ENCODE measurements at places on chromosomes 11 and 22. TPM values are rescaled to one million over a fixed set of nuclear protein-coding genes. Genes with fewer than 3 reads are reported as not detected.

The PLAAT4 gene
- 6.3 TPM for total RNA-seq

The OR52A1 gene
- total RNA-seq: not detected

The KRTAP5-10 gene
- total RNA-seq: not detected

The TRIOBP gene
- total RNA-seq: 26.6 TPM

The SYCE3 gene
- not detected for total RNA-seq

The PLAAT2 gene
- not detected for total RNA-seq

The PCNX3 gene
- total RNA-seq: 4.7 TPM

The DNAJC4 gene
- total RNA-seq: 18.8 TPM

The CARD18 gene
- total RNA-seq: not detected

The MMP12 gene
- total RNA-seq: not detected

The SYT8 gene
- not detected for total RNA-seq

The INSC gene
- 4.2 TPM for total RNA-seq

The CSNK2A3 gene
- 0.52 TPM for total RNA-seq

The LIF gene
- 0.52 TPM for total RNA-seq

The KCNJ1 gene
- total RNA-seq: not detected

The TMX2 gene
- total RNA-seq: 30.3 TPM

The MIF gene
- 76.7 TPM for total RNA-seq

The RHOD gene
- 7.8 TPM for total RNA-seq

The PLCB3 gene
- 9.4 TPM for total RNA-seq

The PANX3 gene
- not detected for total RNA-seq

The SERHL2 gene
- 2.6 TPM for total RNA-seq

The SMIM38 gene
- under 0.01 TPM for total RNA-seq

The KDM4E gene
- total RNA-seq: not detected

The FAM111A gene
- total RNA-seq: 17.2 TPM

The RASSF10 gene
- total RNA-seq: 0.52 TPM

The FXYD6 gene
- 23.5 TPM for total RNA-seq

The RNF215 gene
- 7.3 TPM for total RNA-seq

The FOXRED2 gene
- 14.6 TPM for total RNA-seq

The POU2AF2 gene
- total RNA-seq: not detected

The MS4A7 gene
- total RNA-seq: 5.2 TPM

The SAA4 gene
- total RNA-seq: not detected

The MMP20 gene
- not detected for total RNA-seq

The HSPB2 gene
- total RNA-seq: 16.7 TPM

The CHRM1 gene
- not detected for total RNA-seq

The KRTAP5-6 gene
- total RNA-seq: not detected

The MYOD1 gene
- 22.4 TPM for total RNA-seq

The CHRNA10 gene
- total RNA-seq: 0.52 TPM

The GLB1L2 gene
- 1.0 TPM for total RNA-seq

The CCDC188 gene
- total RNA-seq: not detected

The SLC1A2 gene
- total RNA-seq: 1.6 TPM

The VWCE gene
- total RNA-seq: 1.0 TPM

The SCGB1D2 gene
- not detected for total RNA-seq

The IGLL5 gene
- total RNA-seq: not detected

The RIMBP3B gene
- not detected for total RNA-seq

The SHANK2 gene
- total RNA-seq: 2.6 TPM

The CALCB gene
- not detected for total RNA-seq

The P2RX6 gene
- total RNA-seq: 11.0 TPM

The A4GALT gene
- 18.3 TPM for total RNA-seq

All from skeletal muscle tissue (tissue), 5 donors.